ENCODE measurements at places on chromosomes 12 and 14. TPM values are rescaled to one million over a fixed set of nuclear protein-coding genes. Genes with fewer than 3 reads are reported as not detected.

DNA sequence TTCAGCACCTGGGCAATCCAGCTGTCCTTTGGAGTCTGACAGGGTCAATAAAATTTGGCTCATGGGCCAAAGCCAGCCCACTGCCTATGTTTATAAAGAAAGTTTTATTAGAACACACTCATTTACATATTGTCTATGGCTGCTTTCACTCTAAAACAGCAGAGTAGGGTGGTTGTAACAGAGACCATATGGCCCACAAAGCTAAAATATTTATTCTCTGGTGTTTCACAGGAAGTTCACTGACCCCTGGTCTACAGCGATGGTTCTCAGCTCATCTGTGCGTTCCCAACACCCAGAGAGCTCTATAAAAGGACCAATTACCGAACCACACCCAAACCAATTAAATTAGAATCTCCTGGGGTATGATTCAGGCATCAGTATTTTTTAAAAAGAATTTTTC lies 37.7 kb upstream of the RTRAF start:
- H3K27ac ChIP-seq: no peak overlapping the region
- H3K4me1 ChIP-seq: peaks cover 2% of the 10 kb centered on the region

DNA sequence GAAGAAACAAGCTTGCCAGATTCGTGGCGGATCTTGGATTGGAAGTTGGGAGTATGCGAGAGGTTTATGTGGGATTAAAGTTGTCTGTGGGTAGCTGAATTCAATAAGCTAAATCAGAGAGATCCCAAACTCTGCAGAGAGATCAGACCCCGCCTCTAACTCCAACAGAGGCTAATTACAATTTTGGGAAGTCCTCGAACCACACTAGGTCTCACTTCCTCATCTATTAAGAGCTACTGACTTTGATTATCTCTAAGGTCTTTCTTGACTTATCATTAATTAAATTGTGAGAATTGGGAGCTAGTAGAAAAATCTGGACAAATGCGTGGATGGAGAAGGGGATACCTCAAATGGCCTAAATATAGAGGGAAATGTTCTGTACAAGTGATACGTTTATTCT lies 9.1 kb downstream of the NTF3 start:
- no peak overlapping the region for H3K4me3 ChIP-seq
- H3K27me3 ChIP-seq: peaks cover 20% of the 10 kb centered on the region
- DNase-seq: no peak
- H3K36me3 ChIP-seq: no peaks in the 10 kb centered on the region
- no peaks in the 10 kb centered on the region for H3K4me1 ChIP-seq

DNA sequence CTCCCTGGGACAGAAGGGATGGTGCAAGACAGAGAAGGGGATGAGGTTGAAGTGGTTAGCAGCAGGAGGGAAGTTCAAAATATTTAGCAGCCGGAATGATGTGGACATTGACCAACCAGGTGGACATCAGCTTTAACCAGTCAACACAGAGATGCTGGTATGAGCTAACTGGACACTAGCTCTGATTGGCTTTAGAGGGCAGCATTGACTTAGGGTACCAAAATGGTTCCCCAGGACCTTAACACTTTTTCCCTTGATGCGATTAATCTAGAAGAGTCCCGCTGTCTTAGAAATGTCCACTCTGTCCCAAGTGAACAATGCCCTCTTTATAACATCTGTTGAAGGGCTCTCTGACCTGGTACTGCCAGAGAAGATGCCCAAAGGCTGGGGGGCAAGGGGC lies 134.0 kb upstream of the GSC start:
- no peaks in the 10 kb centered on the region for H3K36me3 ChIP-seq
- DNase-seq: no peak
- no peaks in the 10 kb centered on the region for H3K4me1 ChIP-seq
- no peak overlapping the region for H3K27ac ChIP-seq
- H3K4me3 ChIP-seq: no peak overlapping the region

DNA sequence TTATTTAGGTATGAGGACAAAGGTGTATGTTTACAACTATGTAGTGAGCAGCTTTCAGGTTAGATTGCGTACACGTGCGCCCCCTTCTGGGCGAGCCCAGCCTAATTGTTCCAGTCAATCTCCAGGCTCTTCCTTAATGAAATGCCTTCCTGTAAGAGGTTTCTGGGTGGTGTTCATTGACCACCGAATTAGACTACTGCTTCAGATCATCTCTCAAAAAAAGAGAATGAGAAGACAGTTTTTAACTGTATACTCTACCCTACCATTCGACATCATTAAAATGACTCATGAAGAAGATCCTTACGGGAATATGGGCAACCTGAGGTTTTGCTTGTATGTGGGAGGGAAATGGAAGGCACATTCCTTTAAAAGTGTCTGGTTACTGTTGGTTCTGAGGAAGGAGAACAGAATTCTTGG lies 2.1 kb downstream of the LUM start:
- no peak overlapping the region for H3K27ac ChIP-seq
- H3K27me3 ChIP-seq: peaks cover 11% of the 10 kb centered on the region
- DNase-seq: peak; percentile 74
- H3K36me3 ChIP-seq: no peaks in the 10 kb centered on the region
- H3K4me3 ChIP-seq: no peak overlapping the region

DNA sequence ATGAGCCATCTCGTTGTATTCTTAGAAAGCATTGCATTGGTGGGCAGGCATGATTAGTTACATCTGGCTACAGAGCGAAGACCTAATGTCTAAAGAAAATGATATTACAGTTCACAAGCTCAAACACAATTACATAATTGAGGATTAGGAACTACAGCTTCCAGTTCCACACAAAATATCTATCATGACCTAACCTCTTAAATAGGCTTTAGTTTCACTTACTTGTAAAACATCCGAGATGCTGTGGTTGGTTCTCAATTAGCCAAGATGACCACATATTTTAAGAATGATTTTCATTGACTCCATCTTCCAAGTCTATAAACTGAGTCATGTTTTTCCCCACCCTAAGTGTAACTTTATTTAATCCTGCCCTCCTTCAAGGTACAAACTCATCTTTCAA lies 69.5 kb downstream of the LRIG3 start:
- DNase-seq: no peak
- H3K36me3 ChIP-seq: no peaks in the 10 kb centered on the region
- H3K4me1 ChIP-seq: no peaks in the 10 kb centered on the region
- no peak overlapping the region for H3K27ac ChIP-seq
- no peak overlapping the region for H3K4me3 ChIP-seq
- H3K27me3 ChIP-seq: no peaks in the 10 kb centered on the region

- no peaks in the 10 kb centered on the region for H3K36me3 ChIP-seq
- peak; percentile 86 for DNase-seq
- peaks cover 21% of the 10 kb centered on the region for H3K4me1 ChIP-seq
- no peaks in the 10 kb centered on the region for H3K27me3 ChIP-seq
- H3K27ac ChIP-seq: peak overlapping the region; percentile 43
Observed at GRCh38 chr14:53180272-53181221, 27.4 kb upstream of the DDHD1 start.

DNA sequence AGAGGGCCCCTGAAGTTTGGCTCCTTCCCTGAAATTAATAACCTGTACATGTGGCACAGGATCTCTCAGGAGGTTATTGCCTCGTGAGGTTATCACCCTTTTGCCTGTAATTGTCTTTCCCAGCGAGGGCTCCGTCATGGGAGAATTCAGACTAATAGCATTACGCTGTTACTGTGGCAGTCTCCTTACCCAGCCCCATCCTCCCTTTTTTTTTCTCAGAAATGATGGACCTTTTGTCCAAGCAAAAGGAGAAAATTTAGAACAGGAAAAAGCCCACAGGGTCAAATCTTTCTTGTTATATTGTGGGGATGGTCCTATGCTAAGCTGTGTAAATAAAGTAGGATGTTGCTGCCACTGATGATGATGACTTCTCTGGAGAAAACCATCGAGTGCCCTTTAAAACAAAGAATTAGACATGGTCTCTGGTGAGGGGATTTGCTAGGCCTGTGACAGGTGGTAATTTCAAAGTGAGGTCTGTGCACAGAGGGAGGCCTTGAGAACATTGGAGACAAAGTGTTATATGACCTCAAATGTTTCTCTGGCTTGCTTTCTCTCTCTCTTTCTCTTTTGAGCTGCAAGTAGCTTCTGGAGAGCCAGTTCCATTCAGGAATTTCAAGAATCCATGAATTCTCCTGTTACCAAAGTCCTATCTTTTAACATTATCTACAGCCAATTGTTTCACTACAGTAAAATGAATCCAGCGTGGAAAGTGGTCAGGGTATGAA lies 357.2 kb downstream of the BMP4 start:
- H3K36me3 ChIP-seq: no peaks in the 10 kb centered on the region
- H3K4me3 ChIP-seq: no peak overlapping the region
- H3K27ac ChIP-seq: no peak overlapping the region
- DNase-seq: no peak
- H3K27me3 ChIP-seq: no peaks in the 10 kb centered on the region

GRCh38 chr12:118625050-118625675 lies 248.8 kb downstream of the SUDS3 start:
- no peaks in the 10 kb centered on the region for H3K36me3 ChIP-seq
- no peak overlapping the region for H3K27ac ChIP-seq
- H3K4me3 ChIP-seq: no peak overlapping the region
- no peaks in the 10 kb centered on the region for H3K4me1 ChIP-seq
- no peaks in the 10 kb centered on the region for H3K27me3 ChIP-seq

- H3K4me3 ChIP-seq: no peak overlapping the region
- H3K4me1 ChIP-seq: no peaks in the 10 kb centered on the region
- DNase-seq: no peak
- H3K27me3 ChIP-seq: no peaks in the 10 kb centered on the region
- no peak overlapping the region for H3K27ac ChIP-seq
- no peaks in the 10 kb centered on the region for H3K36me3 ChIP-seq
Observed at GRCh38 chr12:3279415-3279780, 202.2 kb downstream of the TSPAN9 start.

DNA sequence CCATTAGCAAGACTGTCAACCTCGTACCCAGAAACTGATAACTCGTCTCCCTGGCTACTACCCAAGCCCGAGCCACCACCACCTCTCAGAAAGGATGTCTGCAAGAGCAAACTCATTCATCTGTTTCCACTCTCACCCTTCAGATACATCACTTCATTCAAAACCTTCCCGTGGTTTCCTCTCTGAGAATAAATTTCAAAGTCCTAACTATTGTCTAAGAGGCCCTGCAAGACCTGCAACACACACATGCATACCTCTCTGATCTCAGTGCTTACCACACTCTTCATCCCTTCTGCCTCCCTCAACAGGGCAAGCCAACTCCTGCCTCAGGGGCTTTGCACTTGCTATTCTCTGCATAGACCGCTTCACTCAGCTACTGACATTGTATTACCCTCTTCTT lies 40.6 kb downstream of the PPP1R13B start:
- peak; percentile 27 for DNase-seq
- H3K4me3 ChIP-seq: no peak overlapping the region
- no peak overlapping the region for H3K27ac ChIP-seq
- no peaks in the 10 kb centered on the region for H3K27me3 ChIP-seq

GRCh38 chr12:16454481-16454880 lies 107.0 kb downstream of the MGST1 start:
- no peak overlapping the region for H3K4me3 ChIP-seq
- no peaks in the 10 kb centered on the region for H3K36me3 ChIP-seq
- no peaks in the 10 kb centered on the region for H3K4me1 ChIP-seq

- no peak overlapping the region for H3K4me3 ChIP-seq
- peaks cover 40% of the 10 kb centered on the region for H3K27me3 ChIP-seq
- H3K36me3 ChIP-seq: no peaks in the 10 kb centered on the region
- H3K4me1 ChIP-seq: peaks cover 7% of the 10 kb centered on the region
- no peak overlapping the region for H3K27ac ChIP-seq
Observed at GRCh38 chr12:104054681-104055346, 4.8 kb upstream of the GLT8D2 start.

DNA sequence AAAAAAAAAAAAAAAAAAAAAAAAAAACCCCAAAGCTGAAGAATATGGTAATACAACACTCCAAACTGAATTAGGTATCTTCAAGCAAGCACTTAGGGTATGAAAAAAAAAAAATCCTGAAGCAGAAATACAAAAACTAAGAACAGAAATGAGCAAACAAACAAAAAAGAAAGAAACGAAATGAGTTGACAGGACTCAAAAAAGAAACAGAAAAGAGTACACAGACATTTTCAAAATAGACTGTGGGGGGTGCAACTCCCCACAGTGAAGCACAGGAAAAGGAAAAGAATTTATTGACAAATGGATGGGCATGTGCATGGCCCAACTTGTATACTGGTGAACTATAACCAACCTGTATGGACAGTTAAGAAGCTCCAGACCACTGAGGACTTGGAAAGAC lies 24.6 kb downstream of the RPS6KA5 start:
- no peak overlapping the region for H3K4me3 ChIP-seq
- DNase-seq: peak; percentile 34
- peak overlapping the region; percentile 68 for H3K27ac ChIP-seq
- no peaks in the 10 kb centered on the region for H3K27me3 ChIP-seq

DNA sequence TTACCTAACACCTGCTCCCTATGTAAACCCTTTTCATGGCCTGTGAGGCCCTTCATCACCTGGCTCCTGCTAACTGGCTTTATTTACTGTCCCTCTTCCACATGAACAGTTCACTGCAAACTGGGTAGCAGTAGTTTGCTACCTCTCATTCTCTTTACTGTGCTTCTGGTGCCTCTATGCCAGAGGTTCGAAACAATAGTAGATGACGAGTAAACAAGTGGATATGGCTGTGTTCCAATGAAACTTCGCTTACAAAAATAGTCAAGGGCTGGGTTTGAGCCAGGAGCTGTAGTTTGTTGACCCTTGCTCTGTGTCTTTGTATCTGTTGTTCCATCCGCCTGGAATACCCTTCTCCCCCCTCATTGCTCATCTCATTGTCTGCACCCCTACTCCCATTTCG lies 233.6 kb upstream of the RMST start:
- H3K36me3 ChIP-seq: no peaks in the 10 kb centered on the region
- H3K4me1 ChIP-seq: no peaks in the 10 kb centered on the region

- peaks cover 21% of the 10 kb centered on the region for H3K36me3 ChIP-seq
- peak; percentile 80 for DNase-seq
- peaks cover 40% of the 10 kb centered on the region for H3K4me1 ChIP-seq
- peak overlapping the region; percentile 43 for H3K4me3 ChIP-seq
- H3K27ac ChIP-seq: peak overlapping the region; percentile 89
- no peaks in the 10 kb centered on the region for H3K27me3 ChIP-seq
Observed at GRCh38 chr14:36315159-36315853, 5.1 kb downstream of the MBIP start.

DNA sequence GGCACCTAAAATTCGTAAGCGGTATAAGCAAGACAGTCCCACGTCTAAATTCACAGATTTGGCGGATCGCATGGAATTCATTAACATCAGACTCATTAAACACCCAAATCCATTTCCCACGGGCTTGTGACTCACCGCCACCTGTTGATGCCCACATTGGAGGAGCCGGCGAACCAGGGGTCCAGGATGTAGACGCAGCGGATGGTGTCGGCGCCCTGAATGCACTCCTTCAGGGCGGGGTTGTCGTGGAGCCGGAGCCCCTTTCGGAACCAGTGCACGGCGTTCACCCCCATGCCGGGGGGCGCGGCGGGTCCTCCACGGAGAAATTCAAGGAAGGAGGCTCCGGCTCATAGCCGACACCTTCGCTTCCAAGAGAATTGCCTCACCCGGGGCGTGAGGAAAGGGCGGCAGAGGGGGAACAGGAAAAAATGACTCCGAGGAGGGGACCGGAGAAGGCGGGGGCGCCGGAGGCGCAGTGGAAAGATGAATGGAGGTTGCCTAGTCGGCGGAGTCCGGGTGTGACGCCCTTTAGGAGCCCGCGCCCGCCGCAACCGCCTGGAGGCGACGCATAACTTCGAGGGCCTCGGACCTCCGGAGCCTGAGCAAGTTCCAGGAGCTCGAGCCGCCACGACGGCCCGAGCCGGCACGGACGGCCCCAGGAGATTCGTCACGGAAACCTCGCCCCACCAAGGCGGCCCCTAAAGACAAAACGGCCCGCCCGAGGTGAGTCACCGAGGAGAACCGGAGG lies 506 bp downstream of the CRY1 start:
- H3K4me3 ChIP-seq: no peak overlapping the region
- no peak overlapping the region for H3K27ac ChIP-seq
- no peaks in the 10 kb centered on the region for H3K36me3 ChIP-seq
- H3K27me3 ChIP-seq: peaks cover under 1% of the 10 kb centered on the region
- H3K4me1 ChIP-seq: peaks cover 8% of the 10 kb centered on the region

OAS2 gene
- total RNA-seq: 196 TPM

PDE6H gene
- not detected for total RNA-seq

MGST1 gene
- not detected for total RNA-seq

MAP3K12 gene
- total RNA-seq: 6.0 TPM

SPX gene
- 0.57 TPM for total RNA-seq

ABCB9 gene
- total RNA-seq: 5.1 TPM

All from activated naive CD4-positive, alpha-beta T cell treated with anti-CD3 and anti-CD28 coated beads for 36 hours (primary cell).